Stimulated activated CD4-positive, alpha-beta T cell treated with anti-CD3 and anti-CD28 coated beads, TNF-alpha, amount 100 ng/mL, for 24 hours (primary cell): ENCODE measurements at places on chromosomes 5 and 9.
A peak's percentile ranks its signal among the peaks of the same experiment; 100 is the strongest.

DNA sequence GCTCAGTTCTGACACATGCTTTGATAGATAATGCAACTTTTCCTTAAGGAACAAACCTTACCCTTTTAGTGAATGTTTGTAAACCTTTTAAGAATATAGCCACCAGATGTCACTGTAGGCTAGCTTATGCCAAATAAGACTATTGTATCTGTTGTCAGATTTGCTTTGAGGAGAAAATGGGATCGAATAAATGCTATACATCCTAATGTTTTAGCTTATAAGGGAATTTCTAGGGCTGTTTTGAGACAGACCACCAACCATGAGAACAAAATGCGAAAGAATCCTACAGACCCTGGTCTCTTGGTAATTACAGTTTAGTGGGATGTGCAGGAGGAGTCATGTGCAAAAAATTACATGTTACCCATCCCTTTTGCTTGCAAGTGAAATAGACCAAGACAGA is 127.6 kb upstream of the NMUR2 start:
- DNase-seq: no peak

- DNase-seq: no peak
Measured at GRCh38 chr5:31639481-31640411, 815 bp downstream of the PDZD2 start.

DNA sequence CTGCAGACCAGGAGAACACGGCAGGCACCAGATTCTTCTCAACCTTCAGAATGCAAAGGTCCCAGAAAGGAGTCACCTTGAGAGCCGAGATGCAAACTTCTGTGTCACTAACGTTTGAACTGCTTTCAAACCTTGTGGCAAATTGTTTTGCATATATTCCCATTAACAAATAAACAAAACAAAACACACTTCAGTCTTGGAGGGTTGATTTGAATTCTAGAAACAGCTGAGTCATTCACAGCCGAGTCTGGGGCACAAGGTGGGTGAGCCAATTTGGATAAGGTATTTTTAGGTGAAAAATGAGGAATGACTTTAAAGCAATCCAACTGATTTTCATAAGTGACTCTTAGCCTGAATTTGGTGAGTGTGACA is 38.8 kb upstream of the ANKRD33B start:
- no peak for DNase-seq

DNA sequence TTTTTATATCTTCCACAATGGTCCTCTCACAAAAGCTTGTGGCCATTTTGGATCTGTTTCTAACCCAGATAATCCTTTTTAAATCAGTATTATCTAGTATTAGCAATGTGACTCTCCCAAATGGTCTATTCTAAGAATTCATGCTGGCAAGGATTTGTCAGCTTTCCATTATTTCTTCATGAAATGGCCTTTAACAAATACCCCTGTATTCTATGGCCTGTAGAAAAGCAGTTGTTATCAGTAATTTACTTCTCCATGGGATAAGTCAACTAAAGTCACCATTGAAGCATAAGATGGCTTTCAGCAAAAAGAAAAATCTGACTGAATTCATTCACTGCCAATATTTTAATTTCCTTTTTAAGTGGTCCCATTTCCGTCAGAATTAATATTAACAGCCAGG is 346.4 kb upstream of the FAM174A start:
- DNase-seq: no peak

DNA sequence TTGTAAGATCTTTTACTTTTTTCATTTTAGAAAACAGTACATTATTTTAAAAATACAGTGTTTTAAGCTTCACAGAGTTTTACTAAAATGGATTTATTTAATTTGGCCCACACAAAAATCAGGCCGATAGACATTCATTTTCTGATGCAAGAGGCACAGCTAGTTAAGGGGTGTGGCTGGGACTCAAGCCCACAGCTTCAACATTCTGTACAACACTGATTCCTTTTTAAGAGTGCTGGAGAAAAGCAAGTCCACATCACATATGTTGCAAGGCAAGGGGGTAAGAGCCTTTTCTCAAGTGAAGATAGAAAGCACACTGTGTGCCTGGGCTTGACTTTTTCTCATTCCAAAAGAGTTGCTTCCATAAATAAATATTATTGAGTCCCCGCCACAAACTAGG is 195.9 kb downstream of the RFK start:
- DNase-seq: no peak

DNA sequence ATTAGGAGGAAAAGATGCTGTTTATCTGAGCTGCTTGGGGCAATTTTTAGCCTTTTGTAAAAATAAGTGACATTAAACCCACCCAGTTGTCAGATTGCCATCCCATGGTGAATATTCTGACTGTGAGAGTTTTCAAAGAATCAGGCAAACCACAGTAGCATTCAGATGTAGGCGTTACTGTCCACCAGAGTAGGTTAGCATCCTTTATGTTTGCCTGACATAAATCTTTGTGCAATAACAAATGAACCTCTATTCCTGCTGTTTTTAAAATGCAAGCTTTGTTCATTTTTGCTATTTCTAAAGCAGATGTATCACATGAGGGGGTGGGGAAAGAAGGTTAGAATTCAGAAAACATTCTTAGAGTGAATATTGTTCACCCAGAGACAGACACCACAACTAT is 427.8 kb downstream of the CDH9 start:
- no peak for DNase-seq

- peak; percentile 62 for DNase-seq
Measured at GRCh38 chr5:134086943-134087305, 27.6 kb upstream of the TCF7 start.

DNA sequence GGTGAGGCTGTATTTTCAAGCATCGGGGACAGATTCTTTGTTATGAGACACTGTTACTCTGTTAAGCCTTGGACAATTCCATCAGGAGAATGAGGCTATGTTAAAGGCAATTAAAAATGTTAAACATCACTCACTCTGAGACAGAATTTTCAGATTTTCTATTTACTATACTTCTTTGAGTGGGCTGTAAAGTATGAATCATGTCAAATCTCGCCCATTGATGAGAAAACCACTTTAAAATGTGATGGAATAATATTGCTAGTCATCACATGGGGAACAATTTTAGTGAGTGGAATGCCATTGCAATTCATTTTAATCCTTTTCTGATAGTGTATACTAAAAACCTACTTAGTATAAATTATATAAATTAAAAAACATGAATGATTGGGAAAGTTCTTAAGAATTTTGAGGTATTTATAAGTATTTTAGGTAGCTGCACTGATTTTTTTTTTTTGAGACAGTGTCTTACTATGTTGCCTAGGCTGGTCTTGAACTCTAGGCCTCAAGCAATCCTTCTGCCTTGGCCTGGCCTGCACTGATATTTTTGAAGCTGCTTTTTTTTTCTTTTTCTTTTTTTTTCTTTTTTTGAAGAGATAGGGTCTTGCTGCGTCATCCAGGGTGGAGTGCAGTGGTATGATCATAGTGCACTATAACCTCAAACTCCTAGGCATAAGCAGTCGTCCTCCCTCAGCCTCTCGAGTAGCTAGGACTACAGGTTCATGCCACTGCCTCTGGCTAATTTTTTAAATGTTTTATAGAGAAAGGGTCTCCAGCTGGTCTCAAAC is 73.2 kb downstream of the KIAA1958 start:
- no peak for DNase-seq

DNA sequence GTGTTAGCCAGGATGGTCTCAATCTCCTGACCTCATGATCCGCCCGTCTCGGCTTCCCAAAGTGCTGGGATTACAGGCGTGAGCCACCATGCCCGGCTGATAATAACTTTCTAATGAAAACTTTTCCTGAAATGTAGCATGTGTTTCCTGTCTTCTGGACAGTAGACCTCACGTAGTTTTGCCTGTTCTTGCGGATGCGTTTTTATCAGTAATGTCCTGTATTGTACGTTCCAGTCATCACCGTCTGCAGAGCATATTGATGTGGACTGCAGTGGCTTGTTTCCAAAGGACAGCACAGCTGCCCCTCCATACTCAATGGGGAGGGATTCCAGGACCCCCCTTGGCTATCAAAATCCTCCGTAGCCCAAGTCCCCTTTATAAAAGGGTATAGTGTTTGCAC is 12.8 kb downstream of the EXOC3 start:
- DNase-seq: no peak

- DNase-seq: no peak
Measured at GRCh38 chr5:15474143-15474719, 25.7 kb upstream of the FBXL7 start.

GRCh38 chr5:146528236-146528635 is 12.2 kb upstream of the GPR151 start:
- no peak for DNase-seq

DNA sequence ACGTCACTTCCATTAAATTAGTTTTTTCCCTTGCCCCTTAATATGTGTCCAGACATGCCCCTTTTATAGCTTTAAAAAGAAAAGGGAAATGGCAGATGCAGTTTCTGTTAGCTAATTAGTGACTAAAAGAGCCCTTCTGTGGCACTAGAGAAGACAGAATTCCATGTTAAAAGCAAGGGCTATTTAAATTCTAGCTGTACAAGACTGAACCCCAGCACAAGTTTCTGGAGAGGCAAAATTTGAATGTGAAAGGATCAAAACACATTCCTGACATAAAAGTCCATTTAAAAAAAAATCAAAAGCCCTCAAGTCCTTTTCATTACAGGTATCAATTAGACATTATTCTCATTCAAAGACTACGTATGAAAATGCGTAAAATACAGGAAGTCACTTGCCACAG is 78.7 kb downstream of the HAPLN1 start:
- DNase-seq: no peak

DNA sequence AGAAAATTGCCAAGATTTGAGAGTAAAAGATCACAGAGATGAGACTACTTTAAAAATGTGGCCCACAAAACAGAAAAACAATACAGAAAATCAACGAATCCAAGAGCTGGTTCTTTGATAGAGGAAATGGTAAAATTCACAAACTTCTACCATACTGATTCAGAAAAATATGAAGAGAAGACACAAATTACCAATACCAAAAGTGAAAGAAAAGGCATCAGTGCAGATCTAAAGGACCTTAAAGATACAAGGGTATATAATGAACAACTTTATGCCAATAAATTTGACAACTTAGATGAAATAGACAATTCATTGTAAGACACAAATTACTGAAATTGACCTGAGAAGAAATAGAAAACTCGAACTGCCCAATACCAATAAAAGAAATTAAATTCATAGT is 24.4 kb upstream of the SLC1A1 start:
- no peak for DNase-seq

- DNase-seq: no peak
Measured at GRCh38 chr5:174612686-174613085, 111.7 kb upstream of the MSX2 start.

DNA sequence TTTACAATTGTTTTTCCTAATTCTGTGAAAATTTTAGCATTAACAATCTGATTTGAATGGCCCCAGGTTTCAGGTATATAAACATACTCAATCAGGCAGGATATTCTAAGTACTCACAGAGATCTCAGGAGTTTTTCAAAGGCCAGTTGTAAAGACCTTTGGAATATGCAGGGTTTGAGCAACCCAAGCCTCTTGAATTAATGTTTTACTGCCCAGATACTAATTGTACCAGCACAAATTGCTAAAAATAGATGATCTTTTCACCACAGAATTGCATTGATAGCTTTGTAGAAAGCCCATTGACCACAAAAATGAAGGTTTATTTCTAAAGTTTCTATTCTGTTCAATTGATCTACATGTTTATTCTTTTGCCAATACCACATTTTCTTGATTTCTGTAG is 186.5 kb downstream of the OSTF1 start:
- no peak for DNase-seq

DNA sequence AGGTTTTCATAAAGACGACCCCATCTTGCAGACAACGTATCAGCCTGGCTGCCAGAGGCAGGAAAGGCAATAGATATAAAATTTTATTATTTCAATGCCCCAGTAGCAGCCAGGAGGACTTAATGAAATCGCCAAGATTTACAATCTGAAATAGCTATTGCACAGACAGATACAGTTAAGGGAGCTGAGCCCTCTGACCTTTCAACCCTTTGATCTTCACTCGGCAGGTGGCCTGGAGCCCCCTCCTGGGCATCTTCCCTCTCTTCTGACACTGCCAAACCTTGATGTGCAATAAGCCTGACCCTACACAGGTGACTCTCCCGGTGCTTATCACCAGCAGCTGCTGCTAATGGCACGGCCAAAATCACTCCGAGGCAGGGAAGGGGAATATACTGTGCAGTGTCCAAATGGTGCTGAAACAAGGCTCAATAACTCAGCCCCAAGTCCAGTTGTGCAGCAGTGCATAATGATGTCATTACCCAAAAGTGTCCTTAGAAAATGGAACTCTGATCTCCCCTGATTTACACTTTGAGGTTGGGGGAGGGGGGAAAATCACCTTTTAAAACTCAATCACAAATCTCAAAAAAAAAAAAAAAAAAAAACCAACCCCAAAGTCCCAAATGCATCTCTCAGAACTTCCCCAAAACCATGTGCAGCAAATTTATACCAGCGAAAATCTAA is 242.0 kb downstream of the CRB2 start:
- no peak for DNase-seq

- DNase-seq: no peak
Measured at GRCh38 chr9:120616966-120617935, 37.3 kb upstream of the CDK5RAP2 start.

DNA sequence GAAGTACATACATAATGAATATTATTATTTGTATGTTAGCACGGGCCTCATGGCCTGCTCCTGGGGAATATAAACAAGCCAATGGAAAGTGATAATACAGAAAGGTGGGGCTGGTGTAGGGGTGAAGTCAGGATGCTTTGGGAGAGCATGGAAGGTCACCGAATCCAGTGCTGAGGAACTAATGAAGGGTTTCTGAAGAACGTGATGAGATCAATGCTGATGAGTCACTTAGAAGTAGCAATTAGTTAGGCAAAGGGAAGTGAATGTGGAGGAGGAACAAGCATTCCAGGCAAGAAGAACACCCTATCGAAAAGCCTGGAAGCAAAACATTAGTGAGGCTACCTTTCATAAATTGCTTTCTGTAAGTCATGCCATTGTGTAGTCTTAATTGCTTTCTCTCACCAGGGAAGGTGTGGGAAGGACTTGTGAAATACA is 2.1 kb downstream of the ANXA1 start:
- no peak for DNase-seq

DNA sequence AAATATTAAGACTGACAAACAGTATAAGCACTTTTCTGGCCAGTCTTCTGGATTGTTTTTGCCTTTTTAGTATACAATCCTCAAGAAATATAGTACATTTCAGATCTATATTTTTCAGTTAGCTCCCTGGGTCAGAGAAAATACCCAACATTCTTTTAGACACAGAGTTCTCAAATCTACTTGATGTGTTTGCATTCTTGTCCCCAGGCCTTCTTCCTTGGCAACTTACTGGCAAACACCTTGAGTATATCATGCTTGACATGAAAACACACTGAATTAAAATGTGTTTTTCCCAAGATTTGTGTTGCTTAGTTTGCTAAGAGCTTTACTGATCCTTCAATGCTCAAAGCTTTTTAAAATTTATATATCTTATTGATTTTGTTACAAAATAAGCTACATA is 1413.1 kb upstream of the CDH9 start:
- no peak for DNase-seq
